ENCODE measurements at places on chromosomes 4 and X.
A peak's percentile ranks its signal among the peaks of the same experiment; 100 is the strongest.

- no peak for DNase-seq
Measured at GRCh38 chrX:15564981-15565579, 35.7 kb downstream of the ACE2 start.

- no peak for DNase-seq
Measured at GRCh38 chrX:36577006-36577405, 431.2 kb upstream of the FAM47C start.

DNA sequence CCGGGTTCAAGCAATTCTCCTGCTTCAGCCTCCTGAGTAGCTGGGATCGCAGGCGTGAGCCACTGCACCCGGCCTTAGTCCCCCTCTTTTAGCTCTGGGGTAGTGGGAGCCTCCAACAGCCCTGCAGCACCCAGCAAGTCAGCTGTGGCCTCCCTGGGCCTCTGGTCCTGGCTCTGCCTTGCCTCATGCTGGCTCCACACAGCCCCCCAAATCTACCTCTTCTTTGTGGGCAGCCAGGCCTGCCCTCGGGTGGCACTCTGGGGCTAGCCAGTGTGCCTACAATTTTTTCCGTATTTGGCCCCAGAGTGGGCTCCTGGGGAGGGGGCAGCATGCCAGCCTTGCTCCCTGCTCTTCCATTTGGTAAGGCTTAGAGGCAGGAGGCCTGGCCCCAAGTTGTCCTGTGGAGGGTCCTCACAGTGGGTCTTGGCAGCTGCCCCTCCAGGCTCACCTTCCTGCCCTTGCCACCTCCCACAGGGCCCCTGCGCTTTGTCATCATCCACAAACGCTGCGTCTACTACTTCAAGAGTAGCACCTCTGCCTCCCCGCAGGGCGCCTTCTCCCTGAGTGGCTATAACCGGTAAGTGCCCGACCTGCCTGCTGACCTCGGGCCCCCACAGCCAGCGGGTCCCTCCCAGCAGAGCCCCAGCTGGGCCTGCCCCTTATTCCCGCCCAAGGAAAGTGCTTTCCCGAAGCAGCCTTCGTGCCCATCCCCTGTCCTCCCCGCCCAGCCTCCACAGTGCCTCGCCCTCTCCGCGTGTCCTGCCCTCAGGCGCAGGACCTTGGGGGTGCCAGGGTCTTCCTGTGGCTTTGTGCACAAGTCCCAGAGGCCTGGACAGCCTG is 21.0 kb upstream of the ADD1 start:
- DNase-seq, result no peak

GRCh38 chr4:119231491-119231890 is 19.0 kb downstream of the USP53 start:
- DNase-seq, result no peak

DNA sequence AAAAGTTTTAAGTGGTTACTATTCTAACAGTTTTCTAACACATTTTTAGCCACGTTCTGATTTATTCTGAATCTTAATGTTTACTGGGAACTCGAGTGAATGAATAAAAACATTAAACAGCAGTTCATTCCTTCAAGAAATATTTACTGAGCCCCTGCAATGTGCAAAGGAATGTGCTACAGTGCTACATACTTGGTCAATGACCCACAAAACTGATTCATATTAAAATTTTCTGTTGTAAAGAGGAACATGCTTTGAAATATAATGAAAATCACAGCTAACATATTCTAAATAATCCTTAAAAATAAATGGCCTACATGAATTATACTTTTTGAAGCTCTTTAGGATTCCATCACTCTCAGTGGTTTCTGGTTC is 78.7 kb downstream of the ARAP2 start:
- DNase-seq, result no peak

DNA sequence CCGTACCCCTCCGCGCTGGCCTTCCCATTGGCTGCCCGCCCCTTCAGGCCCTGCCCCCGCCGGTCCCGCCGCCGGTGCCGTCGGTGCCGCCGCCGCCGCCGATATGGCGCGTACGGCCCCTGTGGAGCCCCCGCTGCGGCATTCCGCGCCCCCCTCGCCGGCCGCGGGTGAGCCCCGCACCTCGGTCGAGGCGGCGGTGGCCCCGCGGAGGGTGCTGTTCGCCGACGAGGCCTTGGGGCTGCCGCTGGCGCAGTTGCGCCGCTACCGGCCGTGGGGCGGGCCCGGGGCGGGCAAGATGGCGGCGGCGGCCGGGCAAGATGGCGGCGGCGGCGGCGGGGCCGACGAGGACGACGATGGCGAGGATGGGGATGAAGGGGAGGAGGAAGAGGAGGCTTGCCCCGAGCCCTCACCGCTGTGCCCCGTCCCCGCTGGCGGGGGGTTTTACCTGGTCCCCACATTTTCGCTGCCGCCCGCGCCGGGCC is at the start of gene PPP1R3F:
TSS of gene PPP1R3F (plus strand) at position 27 of the 482 bp plus-strand sequence. CDS start at position 104, 77 bp downstream.
- no peak for DNase-seq

- DNase-seq, result no peak
Measured at GRCh38 chrX:122363112-122363795, 820.8 kb upstream of the GRIA3 start.

GRCh38 chrX:119809185-119809666 is 17.8 kb upstream of the RPL39 start:
- no peak for DNase-seq

- no peak for DNase-seq
Measured at GRCh38 chr4:114807357-114807756, 208.8 kb downstream of the UGT8 start.

DNA sequence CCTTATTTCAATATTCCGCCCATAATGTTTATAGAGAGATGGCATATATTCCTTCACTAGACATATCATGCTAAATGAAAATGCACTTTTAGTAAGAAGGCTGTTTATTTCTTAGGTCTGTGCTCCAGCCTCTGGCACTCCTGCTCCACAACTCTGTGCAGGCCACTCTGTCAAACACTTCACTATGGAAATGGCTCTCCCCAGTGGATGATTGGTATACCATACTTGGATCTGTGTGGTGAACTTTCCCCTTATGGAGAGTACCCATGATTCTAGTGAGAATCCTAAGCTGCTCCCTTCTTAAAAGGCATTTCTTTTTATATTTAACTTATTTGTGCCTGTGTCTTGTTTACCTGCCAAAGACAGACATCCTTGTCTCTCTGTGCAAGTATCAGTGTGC is 480.1 kb upstream of the GALNT7 start:
- no peak for DNase-seq

GRCh38 chr4:155774033-155774432 is 15.2 kb downstream of the GUCY1B1 start:
- DNase-seq, result no peak

- peak; percentile 56 for DNase-seq
Measured at GRCh38 chr4:156830351-156830750, 141.2 kb downstream of the PDGFC start.

DNA sequence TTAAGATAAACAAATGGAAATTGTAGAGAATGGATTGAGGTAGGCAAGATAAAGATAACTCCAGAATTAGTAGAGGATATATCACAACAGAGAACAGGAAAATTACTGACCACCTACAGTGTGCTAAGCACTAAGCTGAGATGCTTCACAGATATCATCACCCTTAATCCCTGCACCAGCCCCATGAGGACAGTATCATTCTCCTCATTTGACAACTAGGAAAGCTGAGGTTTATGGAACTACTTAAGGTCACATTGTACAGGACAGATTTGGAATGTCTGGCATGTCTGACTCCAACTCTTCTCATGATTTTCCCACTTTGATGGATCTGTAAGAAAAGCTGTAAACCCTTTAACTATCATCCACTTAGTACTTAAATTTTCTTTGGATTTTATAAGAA is 95.5 kb downstream of the CASK start:
- DNase-seq, result no peak

DNA sequence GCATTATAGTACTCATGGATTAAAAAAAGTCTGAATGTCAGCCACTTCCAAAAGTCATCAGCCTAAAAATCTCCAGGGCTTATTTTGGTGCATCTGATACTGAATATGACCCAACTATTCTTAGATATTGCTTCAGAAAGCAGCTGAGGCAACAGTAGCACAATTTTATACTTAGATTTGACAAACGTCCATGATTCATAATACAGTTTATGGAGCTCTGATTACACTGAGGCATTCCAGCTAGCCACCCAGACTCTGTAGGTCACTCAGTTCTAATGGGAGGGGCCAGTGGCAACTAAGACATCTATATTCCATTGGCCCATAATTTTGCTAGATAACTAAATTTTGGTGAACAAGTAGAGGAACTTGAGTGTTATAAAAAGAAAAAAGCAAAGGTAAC is 10.3 kb downstream of the SPATA4 start:
- no peak for DNase-seq

DNA sequence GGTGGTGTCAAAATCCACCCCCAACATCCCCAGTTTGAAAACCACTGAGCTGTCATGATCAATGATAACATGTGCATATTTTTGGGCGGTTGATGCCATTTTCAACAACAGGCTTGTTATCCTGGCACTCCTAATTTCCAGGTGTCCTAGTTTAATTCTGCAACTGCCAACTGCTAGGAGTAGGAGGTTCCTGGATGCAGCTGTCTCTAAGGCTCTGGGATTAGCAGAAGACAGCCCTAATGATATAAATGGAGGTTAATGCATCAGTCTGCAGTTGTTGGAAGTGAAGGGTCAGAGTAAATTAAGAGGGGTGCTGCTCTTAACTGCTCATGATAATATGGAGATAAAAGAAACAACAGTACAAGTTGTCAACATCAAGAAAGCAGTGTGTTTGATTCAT is 23.8 kb downstream of the ARFIP1 start:
- no peak for DNase-seq

- DNase-seq, result no peak
Measured at GRCh38 chr4:74531963-74532794, 87.2 kb downstream of the AREG start.

DNA sequence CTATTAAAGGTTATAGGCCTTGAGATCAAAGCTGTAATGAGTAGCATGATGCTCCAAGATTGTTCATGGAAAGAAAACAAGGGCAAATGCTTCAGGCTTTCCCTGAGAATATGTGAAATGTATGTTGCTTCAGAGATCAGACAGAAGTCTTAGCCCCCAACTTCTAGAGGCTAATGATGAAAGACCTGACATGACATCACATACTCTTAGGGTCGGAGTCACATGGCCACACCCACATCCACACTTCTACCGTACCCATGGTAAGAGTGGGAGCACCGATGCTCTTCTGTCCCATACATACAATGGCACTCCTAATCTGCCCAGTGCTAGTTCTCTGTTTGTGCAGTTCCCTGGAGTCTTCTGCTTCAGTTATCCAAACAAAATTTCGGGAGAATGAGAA is 111.9 kb upstream of the ACSL4 start:
- no peak for DNase-seq

GRCh38 chrX:120426599-120426998 is 42.5 kb downstream of the LAMP2 start:
- no peak for DNase-seq

DNA sequence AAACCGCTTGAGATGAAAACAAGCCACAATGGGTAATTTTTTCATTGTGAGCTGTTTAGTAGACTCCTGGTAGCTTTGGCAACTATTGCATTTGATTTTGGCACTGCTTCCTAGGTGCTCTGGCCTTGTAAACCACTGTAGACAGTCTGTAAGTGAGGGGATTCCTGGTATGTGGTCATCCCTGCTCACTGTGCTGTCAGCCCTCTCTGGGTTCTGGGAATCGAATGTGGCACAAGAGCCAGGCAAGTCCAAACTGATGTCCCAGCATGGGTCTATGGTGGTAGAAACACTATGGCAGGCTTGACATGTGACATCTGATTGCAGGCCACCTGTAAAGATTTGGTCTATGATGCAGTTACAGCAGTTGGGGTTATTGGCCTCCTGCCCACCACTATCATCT is 2.5 kb downstream of the USP51 start:
- DNase-seq, result no peak

DNA sequence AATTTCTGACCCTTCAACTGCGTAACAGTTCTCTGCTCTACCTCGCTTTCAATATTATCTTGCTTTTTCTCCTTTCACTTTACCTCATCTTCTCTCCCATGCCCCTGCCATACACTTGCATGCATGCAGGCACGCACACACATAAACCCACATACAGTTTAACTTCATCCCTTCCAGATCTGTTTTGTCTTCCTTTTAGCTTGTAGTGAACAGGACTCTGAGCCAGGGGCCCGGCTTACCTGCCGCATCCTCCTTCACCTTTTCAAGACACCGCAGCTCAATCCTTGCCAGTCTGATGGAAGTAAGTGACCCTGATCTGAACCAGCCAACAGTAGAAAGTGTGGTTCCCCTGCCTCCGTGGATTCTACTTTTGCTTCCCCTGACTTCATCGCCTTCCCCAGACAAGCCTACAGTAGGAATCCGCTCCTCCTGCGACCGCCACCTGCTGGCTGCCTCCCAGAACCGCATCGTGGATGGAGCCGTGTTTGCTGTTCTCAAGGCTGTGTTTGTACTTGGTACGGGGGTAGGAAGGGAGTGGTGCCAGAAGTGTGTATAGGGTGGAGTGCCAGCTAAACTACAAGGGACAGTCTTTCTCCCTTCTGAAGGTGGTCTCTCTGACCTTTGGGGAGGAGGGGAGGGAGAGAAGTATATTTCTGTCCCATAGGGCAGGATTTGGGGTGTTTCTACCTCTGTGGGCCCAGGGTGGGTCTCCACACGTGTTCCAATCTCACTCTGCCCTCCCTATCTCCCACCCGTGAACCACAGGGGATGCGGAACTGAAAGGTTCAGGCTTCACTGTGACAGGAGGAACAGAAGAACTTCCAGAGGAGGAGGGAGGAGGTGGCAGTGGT is 10.7 kb downstream of the MED12 start:
- no peak for DNase-seq

GRCh38 chr4:3387943-3388361 is 53.8 kb upstream of the HGFAC start:
- DNase-seq, result no peak

- DNase-seq, result peak; percentile 36
Measured at GRCh38 chrX:40169193-40170101, 71.7 kb upstream of the BCOR start.

- peak; percentile 54 for DNase-seq
Measured at GRCh38 chr4:102789317-102789717, 28.5 kb upstream of the MANBA start.
